ENCODE measurements at places on chromosomes 11 and 22.

- no peak for DNase-seq
These were observed 29.5 kb upstream of the RRM1 start for GRCh38 chr11:4065086-4065485.

GRCh38 chr22:24104307-24105012, 76.8 kb upstream of the SUSD2 start:
- DNase-seq, result no peak

DNA sequence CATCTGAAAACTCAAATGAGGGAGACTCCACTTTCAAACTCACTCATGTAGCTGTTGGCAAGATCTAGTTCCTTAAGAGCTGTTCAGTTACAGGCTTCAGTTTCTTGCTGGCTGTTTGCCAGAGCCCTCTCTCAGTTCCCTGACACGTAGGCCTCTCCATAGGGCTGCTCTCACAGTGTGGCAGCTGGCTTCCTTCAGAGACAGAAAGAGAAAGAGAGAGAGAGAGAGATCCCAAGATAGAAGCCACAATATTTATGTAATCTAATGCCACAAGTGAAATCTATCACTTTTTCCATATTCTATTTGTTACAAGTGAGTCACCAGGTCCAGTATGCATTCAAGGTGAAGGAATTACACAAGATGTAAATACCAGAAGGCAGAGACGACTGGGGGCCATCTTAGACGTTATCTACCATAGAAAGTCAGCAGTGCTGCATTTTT, 168.8 kb downstream of the RCN1 start:
- no peak for DNase-seq

- DNase-seq, result no peak
These were observed 2.8 kb downstream of the IL17RA start for GRCh38 chr22:17087498-17088131.

- DNase-seq, result no peak
These were observed 32.2 kb downstream of the PARVA start for GRCh38 chr11:12409621-12410005.

- no peak for DNase-seq
These were observed 251.8 kb upstream of the BLID start for GRCh38 chr11:122367809-122368231.

GRCh38 chr11:82988936-82989627, 82.6 kb downstream of the RAB30 start:
- DNase-seq, result no peak

DNA sequence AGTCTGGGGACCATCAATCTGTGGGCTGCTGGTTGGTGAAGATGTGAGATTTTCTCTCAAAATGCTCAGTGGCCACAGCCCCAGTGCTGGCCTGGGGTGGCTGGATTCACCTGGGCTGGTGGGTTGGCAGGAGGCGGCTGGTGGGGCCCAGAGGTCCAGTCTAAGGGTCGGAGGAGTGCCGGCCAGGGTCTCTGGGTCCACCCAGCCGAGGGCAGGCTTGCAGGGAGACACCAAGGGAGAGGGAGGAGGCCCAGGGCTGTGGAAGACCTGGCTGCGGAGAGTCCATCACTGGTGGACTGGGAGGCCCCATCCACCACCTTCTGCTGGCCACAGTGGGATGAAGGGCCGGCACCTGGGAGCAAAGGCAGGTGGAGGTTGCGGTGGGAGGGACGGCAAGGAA, 582 bp upstream of the SHANK3 start:
- no peak for DNase-seq

DNA sequence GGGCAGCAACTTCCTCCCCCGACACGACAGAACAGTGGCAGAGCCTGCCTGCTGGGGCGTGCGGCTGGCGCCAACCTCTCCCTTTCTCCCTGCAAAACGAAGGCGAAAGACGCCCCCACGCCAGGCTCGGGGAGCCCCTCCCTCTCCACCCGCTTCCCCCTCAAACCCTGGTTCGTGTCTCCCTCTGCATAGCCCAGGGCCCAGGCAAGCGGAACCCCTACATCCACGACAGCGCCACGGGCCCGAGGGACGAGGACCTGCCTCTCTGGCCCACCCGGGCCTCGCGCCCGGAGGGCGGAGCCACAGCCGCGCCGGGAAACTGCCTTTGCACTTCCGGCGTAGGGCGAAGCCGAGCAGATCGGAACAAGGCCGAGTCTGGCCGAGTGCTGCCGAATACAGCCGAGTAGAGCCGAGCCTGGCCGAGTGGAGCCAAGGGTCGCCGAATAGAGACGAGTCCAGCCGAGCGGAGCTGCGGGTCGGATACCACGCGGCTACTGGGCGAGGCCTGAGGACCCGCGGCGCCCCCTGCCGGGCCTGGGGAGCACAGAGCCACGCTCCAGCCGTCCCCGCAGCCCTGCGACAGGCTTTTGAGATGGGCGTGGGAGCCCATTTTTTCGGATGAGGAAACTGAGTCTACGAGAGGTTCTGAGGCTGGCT, 11.2 kb upstream of the C1QTNF6 start:
- DNase-seq, result peak; percentile 97

DNA sequence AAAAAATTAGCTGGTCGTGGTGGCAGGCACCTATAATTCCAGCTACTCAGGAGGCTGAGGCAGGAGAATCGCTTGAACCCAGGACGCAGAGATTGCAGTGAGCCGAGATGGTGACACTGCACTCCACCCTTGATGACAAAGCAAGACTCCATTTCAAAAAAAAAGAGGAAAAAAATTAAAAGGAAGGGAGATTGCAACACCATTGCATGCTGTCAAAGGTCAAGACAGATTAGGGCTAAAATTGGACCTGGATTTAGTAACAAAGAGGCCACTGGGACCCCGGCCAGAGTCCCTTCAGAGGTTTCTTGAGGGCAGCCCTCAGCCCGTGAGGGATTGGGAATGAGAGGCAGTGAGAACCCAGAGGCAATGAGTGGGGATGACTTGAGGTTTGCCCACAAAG, 8.2 kb upstream of the MAFF start:
- no peak for DNase-seq

- no peak for DNase-seq
These were observed 9.8 kb upstream of the XKR3 start for GRCh38 chr22:16834971-16835370.

GRCh38 chr11:120295099-120295498, 30.0 kb upstream of the TLCD5 start:
- DNase-seq, result no peak

DNA sequence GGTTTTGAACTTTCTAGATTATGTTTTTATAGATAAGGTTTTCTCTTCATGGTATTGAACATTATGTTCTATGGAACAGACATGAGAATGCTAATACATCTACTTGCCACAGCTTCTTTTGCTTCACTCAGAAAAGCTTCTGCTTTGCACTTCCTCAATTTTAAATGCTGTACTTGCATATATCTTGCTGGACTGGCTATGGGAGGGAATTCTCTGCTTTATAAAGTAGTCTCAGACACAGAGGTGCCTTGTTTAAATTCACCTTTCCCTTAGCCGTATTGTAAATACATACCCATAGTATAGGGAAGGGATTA, 173.9 kb downstream of the DDX10 start:
- no peak for DNase-seq

- DNase-seq, result no peak
These were observed 203.1 kb upstream of the B3GAT1 start for GRCh38 chr11:134615041-134615615.

DNA sequence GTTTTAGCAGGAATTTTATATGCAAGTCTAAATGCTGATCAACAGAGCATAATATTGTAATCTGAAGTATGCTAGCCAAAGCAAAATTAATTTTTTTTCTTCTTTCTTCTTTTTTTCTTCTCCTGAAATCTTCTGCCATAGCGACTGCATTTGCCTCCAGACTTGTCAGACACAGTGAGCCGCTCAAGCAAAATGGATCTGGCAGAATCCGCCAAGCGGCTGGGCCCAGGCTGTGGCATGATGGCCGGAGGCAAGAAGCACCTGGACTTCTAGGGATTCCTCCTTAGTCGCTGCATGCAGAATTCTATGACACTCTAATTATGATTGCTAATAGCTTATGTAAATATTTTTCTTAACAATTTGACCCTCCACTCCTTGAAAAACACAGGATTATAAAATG, 27.9 kb downstream of the PAX6 start:
- no peak for DNase-seq

DNA sequence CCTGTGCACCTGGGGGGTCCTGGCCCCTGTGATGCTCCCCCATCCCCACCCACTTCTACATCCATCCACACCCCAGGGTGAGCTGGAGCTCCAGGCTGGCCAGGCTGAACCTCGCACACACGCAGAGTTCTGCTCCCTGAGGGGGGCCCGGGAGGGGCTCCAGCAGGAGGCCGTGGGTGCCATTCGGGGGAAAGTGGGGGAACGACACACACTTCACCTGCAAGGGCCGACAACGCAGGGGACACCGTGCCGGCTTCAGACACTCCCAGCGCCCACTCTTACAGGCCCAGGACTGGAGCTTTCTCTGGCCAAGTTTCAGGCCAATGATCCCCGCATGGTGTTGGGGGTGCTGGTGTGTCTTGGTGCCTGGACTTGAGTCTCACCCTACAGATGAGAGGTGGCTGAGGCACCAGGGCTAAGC, 20.0 kb upstream of the TALDO1 start:
- no peak for DNase-seq

DNA sequence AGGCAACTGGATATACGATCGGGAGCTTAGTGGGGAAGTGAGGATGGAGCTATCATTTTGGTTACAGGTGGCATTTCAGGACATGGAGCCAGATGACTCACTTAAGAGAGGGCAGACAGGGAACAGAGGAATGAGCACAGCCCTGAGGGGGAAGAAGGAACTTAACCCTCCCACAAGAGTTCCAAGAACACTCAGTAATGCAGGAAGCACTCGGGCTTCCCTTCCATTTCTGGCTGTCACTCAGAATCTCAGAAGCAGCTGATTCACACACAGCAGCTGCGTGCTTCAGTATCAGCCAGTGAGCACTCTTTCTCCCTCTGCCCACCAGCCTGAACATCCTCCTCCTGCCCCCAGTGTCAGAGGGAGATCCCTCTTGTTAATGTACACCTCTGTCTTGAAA, 34.8 kb downstream of the EFCAB6 start:
- DNase-seq, result no peak

- no peak for DNase-seq
These were observed 47.1 kb downstream of the BID start for GRCh38 chr22:17726928-17727897.

DNA sequence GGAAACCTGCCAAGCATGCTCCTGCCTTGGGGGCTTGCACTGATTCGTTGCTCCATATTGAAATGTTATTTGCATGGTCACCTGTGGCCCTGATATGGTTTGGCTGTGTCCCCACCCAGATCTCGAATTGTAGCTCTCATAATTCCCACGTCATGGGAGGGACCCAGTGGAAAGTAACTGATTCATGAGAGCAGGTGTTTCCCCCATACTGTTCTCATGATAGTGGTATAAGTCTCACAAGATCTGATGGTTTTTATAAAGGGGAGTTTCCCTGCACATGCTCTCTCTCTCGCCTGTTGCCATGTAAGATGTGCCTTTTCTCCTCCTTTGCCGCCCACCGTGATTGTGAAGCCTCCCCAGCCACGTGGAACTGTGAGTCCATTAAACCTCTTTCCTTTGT, 402.4 kb downstream of the ETS1 start:
- no peak for DNase-seq

- DNase-seq, result no peak
These were observed 42.2 kb upstream of the FAM181B start for GRCh38 chr11:82775736-82776346.

- DNase-seq, result no peak
These were observed 22.1 kb upstream of the DRD2 start for GRCh38 chr11:113497066-113497910.

GRCh38 chr11:73246303-73246702, 25.8 kb upstream of the P2RY6 start:
- no peak for DNase-seq

- DNase-seq, result no peak
These were observed 63.6 kb downstream of the PAK1 start for GRCh38 chr11:77410076-77410827.

DNA sequence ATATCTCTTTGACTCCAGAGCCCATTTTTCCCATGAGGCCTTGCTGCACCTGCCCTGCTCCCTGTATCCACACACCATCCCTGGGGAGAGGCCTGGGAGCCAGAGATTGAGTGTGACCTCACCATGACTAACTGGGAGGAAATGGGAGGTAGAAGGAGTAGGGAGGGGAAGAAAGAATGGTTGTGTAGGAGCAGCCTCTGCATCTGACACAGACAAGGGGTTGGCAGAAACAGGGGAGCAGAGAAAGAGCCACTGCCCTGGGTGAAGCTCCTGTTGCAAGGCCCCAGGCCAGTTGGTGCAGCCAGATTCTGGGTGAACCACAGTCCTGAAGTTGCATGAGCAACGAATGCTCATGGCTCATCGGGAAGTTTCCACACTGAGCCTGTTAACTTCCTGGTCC, 32.4 kb downstream of the POU2F3 start:
- no peak for DNase-seq

DNA sequence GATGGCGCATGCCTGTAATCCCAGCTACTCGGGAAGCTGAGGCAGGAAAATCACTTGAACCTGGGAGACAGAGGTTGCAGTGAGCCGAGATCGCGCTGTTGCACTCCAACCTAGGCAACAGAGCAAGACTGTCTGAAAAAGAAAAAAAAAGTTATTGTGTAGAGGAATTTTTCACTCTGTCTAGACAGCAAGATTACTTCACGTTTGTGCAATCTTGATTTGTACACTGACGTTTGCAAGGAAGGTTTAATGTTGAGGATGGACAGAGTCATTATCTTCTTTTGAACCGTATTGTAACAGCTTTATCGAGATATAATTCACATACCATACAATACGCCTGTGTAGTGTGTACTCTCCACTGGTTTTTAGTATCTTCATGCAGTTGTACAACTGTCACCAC, 3.7 kb downstream of the CTTN start:
- DNase-seq, result no peak
